IPS DF 6.9 (cell line): ENCODE measurements at places on chromosomes 7 and 10.

- peak; percentile 71 for DNase-seq
Measured at GRCh38 chr7:12674861-12675260, 12.6 kb upstream of the ARL4A start.

DNA sequence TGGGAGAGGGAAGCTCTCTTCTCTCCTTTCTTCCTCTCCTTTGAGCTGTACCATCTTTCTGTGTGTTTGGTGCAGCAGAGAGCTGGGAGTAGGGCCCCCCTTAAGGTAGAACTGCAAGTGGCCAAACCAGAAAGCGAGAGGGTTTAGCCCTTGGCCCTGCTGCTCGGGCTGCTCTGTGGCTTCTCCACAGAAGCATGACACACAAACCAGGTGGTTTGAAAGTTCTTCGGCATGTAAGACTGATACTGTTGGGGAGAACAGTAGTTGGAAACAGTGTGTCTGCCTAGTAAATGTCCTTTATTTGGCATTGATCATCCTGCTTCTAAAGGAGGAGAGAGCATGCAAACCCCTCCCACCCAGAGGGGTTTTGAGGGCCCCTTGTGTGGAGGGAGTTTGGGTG lies 277.8 kb downstream of the CELF2 start:
- no peak for DNase-seq

DNA sequence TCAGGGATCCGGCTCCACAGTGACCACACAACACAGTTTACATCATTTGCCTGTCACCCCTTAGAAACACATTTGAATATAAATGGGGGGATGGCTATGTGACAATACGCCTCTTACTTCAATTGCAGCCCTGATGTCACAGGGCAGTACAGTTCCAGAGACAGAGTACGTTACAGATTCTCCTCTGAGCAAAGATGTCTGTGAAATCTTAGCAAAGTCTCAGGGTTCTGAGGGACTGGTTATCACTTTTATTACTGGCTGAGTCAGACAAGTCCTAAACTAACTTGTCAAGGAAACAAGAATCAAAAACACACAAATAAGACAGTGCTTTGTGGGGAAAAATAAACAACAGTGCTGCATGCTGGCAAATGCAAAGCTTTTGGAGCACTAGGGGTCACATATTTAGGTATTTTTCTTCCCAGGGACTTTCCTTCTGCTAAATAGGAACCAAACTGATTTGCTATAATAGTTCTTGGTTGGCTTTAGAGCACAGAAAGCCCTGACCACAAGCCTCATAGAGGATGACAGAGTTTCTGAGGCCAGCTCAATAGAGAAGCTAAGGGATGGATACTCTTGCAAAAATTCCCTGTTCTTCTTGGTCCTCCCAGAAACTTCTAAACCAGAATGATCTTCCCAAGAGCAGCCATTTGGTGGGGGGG lies 501.6 kb downstream of the GRID1 start:
- DNase-seq, result no peak

DNA sequence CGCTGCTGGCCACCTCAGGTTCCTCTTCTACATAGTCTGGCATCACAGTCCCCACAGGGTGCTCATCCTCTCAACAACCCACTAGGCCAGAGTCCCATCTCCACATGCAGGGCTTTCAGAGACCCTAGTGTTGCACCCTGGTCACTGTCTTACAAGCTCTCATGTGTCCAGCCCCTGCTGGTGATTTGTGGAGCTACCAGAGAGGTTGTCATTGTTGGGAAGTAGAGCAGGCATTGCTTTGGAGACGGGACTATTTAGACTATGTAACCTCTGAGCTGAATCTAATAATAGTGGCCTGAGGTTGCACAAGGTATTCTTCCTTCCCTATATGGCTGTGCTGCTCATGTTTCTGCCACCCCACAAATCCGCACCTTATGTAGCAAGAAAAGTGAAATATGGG lies 135.3 kb upstream of the VWC2 start:
- no peak for DNase-seq

- DNase-seq, result no peak
Measured at GRCh38 chr10:62745581-62745980, 58.9 kb upstream of the ADO start.

DNA sequence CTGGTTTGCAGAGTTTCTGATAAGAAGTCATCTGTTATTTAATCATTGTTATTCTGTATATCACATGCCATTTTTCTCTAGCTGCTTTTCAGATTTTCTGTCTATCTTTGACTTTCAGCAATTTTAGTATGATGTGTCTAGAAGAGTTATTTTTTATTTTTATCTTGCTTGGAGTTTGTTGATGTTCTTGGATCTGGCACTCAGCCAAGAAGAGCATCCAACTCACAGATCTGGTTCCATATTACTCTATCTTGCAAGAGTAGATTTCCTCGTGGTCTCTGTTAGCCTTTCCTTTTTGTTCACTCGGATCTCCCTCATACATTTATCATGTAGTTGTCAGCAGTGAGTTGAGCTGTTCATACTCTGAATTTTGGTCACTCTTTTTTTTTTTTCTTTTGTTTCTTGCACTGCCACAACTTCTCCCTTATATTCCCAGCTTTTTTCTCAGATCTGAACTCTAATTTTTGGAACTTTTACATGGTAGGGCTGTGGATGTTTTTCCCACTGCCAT lies 54.8 kb upstream of the CALCR start:
- no peak for DNase-seq

- no peak for DNase-seq
Measured at GRCh38 chr10:121927318-121927840, 452 bp downstream of the ATE1 start.

- no peak for DNase-seq
Measured at GRCh38 chr10:13632884-13633440, 46.2 kb downstream of the PRPF18 start.

DNA sequence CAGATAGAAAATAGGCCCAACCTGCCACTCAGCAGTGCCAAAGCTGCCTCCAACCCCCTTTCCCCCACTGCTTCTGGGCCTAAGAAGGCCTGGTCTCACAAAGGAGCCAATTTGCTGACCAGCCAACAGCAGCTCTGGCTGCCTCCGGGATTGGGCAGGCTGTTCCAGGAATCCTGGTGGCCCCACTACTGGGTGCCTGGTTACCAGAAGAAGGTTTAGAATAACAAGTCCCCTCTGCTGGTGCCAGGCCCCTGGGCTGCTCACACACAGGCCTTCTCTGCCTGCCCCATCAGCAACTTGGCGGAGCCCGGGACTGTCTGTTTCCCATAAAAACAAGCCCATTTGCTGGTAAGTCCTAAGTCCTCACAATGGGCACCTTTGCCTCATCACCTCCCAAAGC lies 1.2 kb downstream of the PHKG1 start:
- no peak for DNase-seq

DNA sequence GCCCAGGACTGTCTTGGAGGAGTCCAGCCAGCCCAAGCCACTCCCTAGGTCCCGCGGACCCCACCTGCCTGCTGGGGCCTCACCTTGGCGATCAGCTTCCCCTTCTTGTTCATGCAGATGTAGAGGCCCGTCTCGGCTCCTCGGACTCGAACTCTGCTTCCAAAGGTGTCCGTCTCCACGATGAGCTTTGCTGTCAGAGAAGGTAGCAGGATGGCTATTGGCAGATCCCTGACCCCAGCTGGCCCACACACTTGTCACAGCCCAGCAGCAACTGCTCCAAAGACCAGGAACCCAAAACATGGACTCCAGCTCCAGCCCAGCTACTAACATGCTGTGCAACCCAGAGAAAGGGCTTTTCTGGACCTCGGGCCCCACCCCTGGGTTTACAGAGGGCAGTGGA lies 4.5 kb downstream of the FGF8 start:
- DNase-seq, result no peak

DNA sequence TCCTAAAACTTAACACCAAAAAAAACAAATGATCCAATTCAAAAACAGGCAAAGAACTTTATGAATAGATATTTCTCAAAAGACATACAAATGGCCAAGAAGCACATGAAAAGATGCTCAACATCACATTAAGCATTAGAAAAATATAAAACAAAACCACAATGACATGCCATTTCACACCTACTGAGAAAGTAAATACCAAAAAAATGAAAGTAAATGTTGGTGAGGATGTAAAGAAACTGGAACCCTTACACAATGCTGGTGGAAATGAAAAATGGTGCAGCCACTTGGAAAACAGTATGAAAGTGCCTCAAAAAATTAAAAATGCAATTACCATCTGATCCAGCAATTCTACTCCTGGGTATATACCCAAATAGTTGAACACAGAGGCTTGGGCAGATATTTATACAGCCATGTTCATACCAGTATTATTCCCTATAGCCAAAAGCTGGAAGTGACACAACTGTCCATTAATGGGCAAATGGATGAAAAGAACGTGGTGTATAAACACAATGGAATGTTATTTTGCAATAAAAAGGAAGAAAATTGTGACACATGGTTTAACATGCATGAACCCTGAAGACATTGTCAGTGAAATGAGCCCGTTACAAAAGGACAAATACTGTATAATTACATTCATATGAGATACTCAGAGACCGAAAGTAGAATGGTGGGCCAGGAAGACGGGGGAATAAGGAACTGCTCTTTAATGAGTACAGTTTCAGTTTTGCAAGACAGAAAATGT lies 89.0 kb downstream of the JMJD1C start:
- no peak for DNase-seq

DNA sequence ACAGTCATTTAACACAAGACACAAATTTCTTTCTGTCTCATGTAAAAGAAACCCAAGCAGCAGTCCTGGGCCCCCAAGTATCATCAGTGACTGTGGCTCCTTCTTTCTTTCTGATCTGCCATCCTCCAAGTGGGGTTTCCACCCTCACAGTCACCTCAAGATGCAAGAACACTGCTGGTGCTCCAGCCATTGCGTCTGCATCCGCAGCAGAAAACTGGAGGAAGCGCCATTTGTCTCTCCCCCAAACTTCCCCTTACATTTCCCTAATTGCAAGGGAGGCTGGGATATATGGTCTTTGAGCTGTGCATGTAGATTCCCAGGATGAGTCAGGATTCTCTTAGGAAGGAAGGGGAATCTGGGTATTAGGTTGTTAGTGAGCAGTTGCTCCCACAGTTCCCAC lies 60.9 kb upstream of the GNA12 start:
- no peak for DNase-seq

DNA sequence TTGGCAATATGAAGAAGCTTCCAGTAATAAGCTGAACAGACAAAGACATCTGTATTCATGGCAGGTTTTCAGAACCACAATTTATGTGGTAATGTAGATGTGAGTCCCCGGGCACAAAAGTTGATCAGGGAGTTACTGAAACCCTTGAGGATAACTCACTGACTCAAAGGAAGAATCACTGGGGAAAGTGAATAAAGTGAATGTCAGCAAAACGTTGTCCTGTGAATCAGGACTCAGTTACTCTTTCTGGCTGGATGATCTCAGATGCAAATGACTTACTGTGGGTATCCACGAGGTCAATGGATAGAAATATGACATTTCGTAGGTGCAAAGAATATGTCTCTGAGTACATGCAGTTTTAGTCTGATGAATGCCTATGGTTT lies 172.8 kb upstream of the CTBP2 start:
- DNase-seq, result no peak

DNA sequence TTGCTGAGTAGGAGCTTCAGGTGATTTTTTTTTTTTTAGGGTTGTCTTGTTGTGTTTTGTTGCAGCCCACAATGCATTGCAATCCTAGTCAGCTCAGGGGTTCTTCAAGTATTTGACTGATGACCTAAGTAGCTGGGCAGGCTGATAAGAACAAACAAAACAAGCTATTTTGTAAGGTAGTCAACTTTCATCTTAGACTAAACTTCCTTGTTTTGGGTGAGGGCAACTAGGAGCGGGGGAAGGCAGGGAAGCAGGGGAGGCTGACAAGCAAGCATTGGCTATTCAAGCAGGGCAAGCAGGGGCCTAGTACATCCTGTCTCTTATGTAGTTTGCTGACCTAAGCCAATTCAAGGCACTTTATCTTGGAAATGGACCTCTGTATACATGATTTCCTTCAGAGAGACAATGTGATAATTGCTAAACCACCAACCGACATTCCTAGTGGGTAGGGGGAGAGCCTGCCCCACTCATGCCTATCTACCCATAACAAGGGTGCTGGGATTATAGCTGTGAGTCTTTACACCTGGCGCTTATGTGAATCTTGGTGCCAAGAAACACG lies 163.3 kb upstream of the PRKCQ start:
- DNase-seq, result no peak

DNA sequence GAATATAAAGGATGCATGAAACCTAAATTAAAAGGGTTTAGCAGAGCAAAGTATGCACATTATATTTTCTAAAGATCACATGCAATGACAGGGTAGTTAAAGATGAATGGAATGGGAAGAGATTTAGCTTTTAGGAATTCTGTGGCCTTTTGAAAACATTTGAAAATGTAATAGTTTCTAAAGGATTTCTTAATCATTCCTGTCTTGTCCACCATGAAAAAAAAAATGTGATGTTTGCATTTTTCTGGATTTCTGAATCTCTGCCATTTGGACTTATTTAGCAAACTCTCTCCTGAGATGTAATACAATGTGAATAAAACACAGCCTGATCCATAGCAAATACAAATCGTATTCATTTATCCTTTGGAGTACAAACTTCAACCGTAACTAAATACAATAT lies 126.6 kb upstream of the RAB11FIP2 start:
- DNase-seq, result no peak

- no peak for DNase-seq
Measured at GRCh38 chr7:5177060-5177459, 13.0 kb upstream of the WIPI2 start.

DNA sequence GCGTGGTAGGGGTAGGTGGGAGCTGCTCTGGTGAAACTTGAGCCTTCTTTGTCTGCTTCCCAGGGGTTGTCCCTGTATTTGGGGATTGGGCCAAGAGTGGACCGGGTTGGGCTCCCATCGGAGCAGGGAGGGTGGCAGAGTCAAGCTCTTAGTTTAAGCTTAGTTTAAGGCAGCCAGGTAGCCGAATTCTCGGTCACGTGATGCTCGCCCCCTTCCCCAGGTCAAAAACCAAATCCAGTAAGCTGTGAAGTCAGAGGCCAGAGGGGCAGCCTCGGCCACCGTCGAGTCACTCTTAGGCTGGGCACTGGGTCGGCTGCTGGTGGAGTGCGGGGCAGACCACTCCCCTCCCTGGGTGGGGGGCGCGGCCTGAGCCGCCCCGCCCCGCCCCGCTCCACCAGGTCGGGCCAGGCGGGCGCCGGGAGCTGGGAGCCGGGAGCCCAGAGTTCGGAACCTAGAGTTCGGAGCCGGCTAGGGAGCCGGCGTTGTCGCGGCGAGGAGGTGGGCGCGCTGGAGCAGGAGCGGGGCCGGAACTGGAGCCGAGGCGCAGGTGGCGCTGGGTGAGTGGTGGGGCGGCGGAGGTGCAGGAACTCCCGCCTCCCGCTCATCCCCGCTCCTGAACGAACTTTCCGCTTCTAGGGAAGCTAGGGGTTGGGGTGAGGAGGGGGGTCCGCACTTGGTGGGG lies 2.8 kb upstream of the LZTS2 start:
- no peak for DNase-seq

DNA sequence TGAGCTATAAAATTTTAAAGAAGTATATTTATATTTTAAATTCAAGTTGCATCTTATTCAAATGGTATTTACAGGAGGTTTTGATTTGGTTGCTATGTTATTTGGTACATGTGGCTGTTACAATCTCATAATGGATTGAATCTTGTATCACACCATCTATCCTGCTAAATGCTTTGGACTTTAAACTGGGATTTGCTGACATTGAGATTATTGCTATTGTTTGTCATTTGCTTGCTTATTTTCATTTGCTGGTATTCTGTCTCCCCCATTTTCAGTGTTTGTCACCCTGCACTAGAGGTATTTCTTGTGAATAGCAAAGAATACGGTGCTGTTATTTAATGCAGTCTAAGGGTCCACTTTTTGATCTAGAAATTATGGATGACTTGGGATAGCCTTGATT lies 171.1 kb downstream of the SH2D4B start:
- DNase-seq, result no peak
